ENCODE measurements at places on chromosomes 3 and 15. TPM values are rescaled to one million over a fixed set of nuclear protein-coding genes. Genes with fewer than 3 reads are reported as not detected.

The FHIT gene
- total RNA-seq = 1.3 TPM

The PLSCR5 gene
- total RNA-seq = not detected

The TM2D3 gene
- total RNA-seq = 34.1 TPM

The LRRC31 gene
- total RNA-seq = not detected

Measured in hair follicle dermal papilla cell (primary cell).